ENCODE measurements at places on chromosomes 1 and 21.

- no peak for DNase-seq
These were observed 2.1 kb upstream of the AHDC1 start for GRCh38 chr1:27605796-27606707.

DNA sequence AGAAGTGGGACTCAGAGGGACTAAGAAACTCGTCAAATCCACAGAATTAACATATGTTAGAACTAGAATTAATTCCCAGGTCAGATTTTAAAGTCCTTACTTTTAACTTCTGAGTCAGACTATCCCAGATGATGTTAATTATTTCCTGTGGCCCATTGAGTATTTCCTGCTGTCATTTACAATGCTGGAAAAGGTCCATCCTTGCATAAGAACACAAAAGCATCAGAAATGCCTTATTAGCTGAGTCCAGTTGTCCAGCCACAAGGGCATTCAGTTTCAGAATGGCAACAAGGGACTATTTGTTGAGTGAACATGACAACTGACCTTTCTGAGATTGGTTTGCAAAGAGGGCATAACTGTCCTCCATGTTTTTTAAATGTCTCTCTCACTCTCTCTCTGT lies 16.5 kb upstream of the HIVEP3 start:
- DNase-seq, result no peak

GRCh38 chr1:169138866-169139670 lies 32.6 kb downstream of the ATP1B1 start:
- no peak for DNase-seq

DNA sequence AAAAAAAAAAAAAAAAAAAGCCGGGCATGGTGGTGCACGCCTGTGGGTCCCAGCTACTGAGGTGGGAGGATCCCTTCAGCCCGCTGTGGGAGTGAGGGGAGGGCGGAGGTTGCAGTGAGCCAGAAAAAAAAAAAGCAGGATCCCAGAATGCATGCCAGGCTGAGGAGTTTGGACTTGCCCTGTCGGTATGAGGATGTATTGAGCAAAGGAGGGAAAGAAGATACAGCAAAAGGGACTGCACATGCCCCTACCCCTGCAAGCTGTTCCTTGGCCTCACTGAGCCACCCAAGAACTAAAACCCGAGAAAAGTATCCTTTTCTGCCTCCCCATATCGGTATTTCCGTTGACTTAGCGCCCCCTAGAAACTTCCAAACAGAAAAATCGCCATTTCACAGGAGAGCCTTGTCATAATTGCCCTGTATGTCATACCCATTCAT lies 1.3 kb upstream of the GPATCH4 start:
- no peak for DNase-seq

DNA sequence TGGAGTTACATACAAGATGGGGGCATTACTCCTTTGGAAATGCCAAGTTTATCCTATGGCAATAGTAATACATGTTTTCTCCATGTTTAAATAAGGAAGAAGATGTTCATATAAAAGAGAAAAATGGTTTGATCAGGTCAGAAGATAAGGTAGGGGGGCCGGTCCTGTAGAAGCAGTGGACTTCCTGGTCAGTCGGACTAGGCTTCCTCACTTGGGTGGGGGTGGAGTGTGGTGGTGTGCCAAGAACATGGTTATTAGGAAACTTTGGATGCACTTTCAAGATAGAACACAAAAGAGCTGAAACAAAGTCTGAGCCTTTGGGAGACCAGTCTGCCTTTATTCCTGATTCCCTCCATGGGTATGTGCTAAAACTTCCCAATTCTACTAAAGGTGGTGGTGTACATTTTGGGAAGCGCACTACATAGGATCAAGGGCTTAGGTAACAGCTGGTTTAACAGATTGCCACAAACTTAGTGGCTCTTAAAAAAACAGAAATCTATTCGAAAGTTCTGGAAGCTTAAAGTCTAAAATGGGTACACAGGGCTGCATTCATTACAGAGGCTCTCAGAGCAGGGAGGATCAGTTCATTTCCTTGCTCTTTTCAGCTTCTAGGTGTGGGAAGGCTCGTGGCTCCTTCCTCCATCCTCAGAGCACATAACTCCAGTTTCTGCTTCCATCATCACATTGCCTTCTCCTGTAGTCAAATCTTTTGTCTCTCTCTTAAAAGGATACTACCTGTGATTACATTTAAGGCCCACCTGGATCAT lies 64.6 kb downstream of the KDM1A start:
- no peak for DNase-seq

GRCh38 chr1:212655668-212656440 lies 43.8 kb downstream of the BATF3 start:
- DNase-seq, result no peak

GRCh38 chr1:241551759-241552638 lies 19.8 kb downstream of the KMO start:
- DNase-seq, result no peak

DNA sequence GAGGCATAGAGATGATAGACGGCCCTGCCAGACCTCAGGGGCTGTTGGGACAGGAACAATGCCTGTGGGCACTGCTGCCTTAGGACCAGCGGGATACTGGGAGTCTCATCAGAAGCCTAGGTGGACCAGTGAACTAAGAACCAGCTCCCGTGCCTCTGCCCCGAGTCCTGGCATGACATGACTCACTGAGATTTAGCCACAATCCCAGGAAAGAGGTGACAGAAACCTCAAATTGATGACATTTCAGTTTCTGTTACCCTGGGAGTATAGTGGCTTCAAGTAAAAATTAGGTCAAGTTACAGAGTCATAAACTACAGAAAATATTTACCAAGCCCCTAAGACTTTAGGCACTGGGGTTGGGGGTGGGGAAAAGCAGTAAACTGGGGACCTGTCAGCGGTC lies 74.6 kb upstream of the GADD45A start:
- no peak for DNase-seq

DNA sequence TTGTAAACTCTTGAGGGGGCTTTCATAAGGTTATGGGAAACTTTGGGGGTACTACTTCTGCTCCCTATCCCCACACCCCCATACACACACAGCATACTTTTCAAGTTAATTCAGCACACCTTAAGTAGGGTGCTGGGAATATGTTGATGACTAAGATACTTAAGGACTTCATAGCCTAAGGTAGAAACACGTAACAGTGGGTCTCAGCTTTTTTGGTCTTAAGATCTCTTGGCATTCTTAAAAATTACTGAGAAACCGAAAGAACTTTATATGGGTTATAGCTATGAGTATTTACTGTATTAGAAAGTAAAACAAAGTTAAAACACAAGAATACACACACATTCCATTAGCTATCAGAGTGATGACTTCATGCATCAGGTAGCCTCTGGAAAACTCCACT lies 2.1 kb downstream of the OTUD3 start:
- no peak for DNase-seq

- no peak for DNase-seq
These were observed 82.0 kb downstream of the TGFBR3 start for GRCh38 chr1:91803847-91804545.

GRCh38 chr1:158833264-158833663 lies 2.1 kb downstream of the MNDA start:
- no peak for DNase-seq

DNA sequence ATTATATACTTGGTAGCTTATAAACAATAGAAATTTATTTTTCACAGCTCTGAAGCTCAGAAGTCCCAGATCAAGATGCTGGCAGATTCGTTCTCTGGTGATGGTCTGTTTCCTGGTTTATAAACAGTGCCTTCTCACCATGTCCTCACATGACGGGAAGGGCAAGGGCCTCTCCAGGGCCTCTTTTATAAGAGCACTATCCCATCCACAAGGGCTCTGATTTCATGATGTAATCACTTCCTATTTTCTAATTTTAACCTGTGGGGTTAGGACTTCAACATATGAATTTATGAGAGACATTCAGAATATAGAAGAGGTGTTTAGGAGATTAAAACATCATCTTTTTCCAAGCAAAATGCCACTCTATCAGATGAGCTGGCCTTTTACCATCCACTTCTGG lies 32.1 kb upstream of the PLPPR4 start:
- no peak for DNase-seq

- peak; percentile 60 for DNase-seq
These were observed 1211.0 kb upstream of the ADGRL4 start for GRCh38 chr1:80217377-80217986.

GRCh38 chr1:116834595-116834994 lies 75.1 kb upstream of the PTGFRN start:
- DNase-seq, result no peak

GRCh38 chr1:30376054-30376697 lies 347.2 kb downstream of the MATN1 start:
- DNase-seq, result no peak

- no peak for DNase-seq
These were observed 56.7 kb downstream of the SLX9 start for GRCh38 chr21:44996501-44996921.

GRCh38 chr1:164511001-164511705 lies 47.8 kb upstream of the PBX1 start:
- DNase-seq, result no peak

DNA sequence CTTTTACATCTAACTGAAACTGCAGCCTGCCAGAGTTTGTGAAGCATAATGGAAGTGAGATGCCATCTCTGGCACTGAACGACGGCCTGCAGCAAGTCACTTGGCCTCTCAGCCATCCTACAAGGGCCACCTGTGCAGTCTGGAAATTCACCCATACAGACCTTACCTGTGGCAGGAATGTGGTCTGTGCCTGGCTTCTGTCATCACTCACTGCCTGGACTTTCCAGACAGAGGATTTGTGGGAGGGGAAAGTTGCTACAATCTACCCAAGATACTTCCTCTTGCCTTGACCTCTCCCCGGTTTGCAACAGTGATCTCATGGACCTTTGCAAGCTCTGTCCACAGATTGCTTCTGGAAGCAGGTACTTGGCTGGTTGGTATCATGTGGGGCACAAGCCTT lies 58.4 kb upstream of the ATP1B1 start:
- no peak for DNase-seq

DNA sequence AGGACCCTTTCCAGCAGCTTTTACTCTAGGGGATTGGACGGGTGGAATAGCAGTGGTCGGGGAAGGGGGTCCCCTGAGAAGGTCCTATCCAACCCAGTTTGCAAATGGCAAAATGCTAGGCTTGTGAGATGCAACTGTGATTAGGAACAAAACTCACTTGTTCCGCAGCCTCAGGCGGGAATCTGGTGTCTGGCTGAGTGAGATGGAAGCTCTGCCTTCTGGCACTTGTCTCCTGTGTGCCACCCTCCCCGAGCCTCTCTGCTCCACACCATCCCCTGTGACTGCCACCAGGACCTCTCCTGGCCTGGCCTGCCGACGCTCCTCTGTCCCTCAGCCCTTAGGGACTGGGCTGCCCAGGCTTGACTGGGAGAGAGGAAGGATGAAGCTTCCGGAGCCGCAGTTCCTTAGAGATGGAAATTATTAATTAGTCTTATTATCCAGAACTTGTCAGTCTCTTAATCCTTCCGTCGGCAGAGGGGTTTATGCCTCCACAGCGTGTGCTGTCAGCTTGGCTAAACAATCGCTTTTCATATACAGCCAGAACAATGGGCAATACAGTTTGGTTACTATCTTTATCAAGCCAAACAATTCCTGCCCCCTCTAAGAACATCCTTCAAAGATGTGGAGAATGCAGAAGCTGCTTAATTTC lies 292.8 kb upstream of the VAMP3 start:
- no peak for DNase-seq

DNA sequence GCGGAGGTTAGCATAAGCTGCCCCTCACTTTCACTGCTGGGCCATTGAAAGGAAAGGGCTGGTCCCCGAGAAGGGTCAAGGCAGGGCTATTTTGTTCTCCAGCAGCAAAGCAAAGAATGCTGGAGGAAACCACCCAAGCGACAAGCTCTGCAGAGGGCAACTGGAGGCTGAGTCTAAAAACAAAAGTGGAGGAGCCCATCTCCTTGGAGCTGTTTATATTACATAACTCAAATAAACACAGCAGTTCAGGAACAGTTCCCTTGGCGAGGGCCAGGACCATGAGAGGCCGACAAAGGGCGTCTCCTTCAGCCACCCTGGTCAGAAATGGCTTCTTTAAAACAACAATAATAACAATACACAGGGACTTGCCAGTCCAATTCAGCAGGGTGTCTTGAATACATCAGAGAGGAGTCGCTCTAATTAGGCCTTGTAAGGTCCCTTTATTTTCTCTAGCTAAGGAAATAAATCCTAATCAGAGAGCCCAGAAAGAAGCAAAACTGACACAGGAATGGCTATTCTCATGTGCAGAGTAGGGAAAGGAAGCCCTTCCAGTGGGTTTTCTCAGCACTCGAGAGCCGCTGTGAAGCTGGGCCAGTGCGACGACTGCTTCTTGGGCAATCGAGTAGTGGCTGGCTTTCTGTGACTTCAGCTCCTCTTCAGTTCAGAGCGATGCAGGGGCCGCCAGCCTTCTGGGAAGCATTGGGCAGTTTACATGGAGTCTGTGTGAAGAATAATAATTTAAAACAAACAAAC lies 57.0 kb upstream of the TARBP1 start:
- no peak for DNase-seq

GRCh38 chr1:222390181-222390580 lies 157.7 kb downstream of the HHIPL2 start:
- DNase-seq, result no peak

DNA sequence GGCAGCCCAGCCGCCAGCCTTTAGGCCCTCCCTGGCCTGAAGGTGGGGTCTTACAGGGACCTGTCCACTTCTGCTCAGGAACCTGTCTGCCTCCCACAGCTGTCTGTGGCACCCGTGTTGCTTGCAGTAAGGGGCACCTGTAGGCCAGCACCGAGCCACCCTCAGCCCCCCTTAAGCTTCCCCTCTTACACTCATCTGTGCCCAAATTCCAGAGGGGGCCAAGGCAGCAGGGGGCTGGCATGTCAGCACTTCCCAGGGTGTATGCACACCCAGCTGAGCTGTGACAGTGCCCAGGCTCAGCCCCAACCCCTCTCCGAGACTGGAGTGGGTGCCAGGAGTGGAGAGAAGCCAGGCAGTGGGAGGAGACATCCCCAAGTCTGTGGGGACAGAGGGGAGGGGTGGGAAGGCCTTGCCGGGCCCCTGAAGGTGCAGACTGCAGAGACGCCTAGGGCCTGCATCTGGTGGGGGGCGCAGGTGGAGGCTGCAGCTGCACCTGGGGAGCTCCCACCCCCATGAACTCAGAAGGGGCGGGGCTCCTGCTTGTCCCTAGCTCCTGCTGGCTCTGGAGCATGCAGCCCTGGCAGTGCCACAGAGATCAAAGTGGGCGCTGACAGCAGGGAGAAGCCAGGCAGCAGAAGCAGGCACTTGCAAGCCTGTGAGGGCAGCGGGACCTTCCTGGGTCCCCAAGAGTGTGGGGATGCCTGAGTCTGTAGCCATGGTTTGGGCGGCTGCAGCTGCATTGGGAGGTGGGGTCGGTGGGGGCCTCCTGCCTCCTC lies 5.4 kb upstream of the SLC2A7 start:
- no peak for DNase-seq

GRCh38 chr1:246091477-246091876 lies 415.6 kb downstream of the SMYD3 start:
- DNase-seq, result no peak

- no peak for DNase-seq
These were observed 4.4 kb downstream of the KRTAP26-1 start for GRCh38 chr21:30315701-30316100.

All from skeletal muscle cell (primary cell).